Lower lobe of right lung (tissue), 2 donors: ENCODE measurements at places on chromosomes 1 and 21.

DNA sequence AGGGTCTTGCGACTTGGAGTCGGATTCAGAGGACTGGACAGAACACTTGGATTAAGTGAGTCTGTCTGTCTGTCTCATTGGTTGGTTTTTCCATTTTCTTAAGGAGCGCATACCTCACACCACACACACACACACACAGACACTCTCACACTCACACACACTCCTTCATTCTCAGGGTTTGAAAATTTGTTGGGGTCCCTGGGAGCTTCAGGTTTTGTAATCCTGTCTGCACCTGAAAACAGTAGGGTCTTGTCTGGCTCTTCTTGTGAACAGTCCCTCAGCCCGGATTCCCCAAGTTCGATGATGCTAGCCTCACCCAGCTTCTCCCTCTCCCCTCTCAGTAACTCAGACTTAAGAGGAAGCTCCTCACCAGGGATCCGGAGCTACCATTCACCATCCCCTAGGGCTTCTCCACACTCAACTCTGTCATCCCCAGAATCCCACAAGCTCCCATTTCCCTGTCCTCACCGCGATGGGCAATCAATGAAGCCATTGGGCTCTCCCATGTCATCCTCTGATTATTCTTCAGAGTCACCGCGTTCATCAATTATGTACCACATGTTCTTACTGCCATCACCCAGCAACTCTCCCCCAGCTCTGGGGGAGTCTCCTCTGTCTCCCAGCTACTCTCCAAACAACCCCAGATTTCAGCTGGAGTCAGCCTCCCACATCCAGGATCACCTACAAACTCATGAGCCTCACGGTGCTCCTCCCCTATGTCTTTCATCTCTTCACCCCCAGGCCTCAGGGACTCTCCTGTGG lies 1530.9 kb upstream of the TPTE start:
- DNase-seq: no peak

- DNase-seq: peak; percentile 71
Observed at GRCh38 chr1:61742620-61743430, 545 bp downstream of the PATJ start.

DNA sequence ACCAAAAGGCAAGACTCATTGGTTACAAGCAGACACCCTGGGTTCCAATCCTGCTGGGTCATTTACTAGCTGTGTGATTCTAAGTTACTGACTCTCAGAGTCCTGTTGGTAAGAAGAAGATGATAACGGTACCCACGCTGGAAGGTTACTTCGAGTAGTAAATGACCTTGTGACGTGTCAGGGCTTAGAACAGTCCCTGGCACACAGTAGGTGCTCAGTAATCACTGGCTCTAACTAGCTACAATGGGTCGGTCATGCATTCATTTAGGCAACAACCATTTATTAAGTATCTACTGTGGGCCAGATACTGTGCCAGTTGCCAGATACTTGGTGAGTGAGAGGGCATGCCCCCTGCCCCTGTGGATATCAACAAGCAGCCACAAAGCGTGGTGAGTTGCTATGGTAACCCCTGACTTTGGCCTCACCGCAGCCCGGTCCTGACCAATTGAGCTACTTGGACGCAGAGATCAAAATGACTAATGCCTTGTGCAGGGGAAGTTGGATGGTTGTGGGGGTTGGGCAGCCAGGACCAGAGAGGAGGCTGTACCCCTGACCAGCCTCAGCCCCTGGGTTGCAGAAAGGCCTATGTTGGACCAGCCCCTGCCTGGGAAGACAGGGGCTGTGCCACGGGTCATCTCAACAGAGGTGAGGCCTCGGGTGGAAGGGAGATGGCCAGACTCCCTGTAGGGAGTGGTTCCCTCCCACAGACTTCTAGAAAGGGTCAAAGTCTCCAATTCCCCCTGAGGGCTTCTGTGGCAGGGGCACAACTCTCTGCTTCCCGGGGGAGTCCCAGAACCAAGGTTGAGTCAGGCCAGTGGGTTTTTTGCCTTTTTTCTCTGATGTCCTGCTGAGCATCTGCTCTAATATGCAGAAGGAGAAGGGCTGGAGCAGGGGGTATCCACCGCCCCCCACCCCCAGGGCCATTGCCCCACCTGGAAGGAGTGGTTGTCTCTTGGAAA lies 16.0 kb downstream of the DHRS3 start:
- no peak for DNase-seq

- DNase-seq: no peak
Observed at GRCh38 chr1:99525331-99525730, 120.6 kb upstream of the PALMD start.

GRCh38 chr1:62335656-62336055 lies 16.4 kb upstream of the KANK4 start:
- no peak for DNase-seq

DNA sequence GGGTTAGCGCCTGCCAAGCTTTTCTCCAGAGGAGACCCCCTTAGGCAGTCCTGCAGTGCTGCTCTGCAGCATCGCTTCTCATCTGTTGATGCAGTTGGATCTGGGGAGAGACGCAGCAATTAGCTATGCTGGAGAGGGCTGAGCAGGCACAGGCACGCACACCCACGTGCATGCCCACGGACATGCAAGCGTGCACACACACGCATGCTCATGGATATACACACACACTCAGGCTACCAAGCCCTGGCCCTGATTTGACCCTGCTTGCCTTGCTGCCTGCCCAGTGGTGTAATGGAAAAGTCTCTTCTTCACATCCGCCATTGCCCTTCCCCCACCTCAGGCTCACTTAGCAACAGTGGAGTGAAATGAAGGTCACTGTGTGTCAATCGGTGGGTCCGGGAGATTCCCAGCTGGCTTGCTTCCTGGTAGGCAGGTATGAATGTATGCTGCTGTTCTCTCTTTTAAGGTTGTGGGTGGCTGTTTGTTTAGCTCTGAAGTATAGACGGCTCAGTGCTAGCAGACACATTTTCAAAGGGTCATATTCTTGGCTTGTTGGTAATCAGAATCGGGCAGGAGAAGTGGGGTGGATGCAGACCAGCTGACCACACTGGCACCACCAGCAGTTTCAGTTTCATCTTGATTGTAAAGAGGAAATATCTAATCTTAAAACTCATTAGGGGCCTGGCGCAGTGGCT lies 9.5 kb downstream of the ATP1B1 start:
- DNase-seq: peak; percentile 76

GRCh38 chr1:167659450-167659849 lies 29.4 kb downstream of the RCSD1 start:
- no peak for DNase-seq

- DNase-seq: peak; percentile 76
Observed at GRCh38 chr1:1063945-1064831, 9.9 kb downstream of the RNF223 start.
